Stimulated activated CD4-positive, alpha-beta T cell treated with anti-CD3 and anti-CD28 coated beads, Interleukin-15, amount 100 ng/mL, for 48 hours (primary cell): ENCODE measurements at places on chromosomes 11 and 22.
A peak's percentile ranks its signal among the peaks of the same experiment; 100 is the strongest.

GRCh38 chr11:120219938-120220746 lies 9.3 kb downstream of the OAF start:
- DNase-seq = no peak

- no peak for DNase-seq
Measured at GRCh38 chr11:65188486-65188885, 6.8 kb downstream of the CAPN1 start.

- no peak for DNase-seq
Measured at GRCh38 chr11:70117567-70118145, 39.5 kb downstream of the ANO1 start.

DNA sequence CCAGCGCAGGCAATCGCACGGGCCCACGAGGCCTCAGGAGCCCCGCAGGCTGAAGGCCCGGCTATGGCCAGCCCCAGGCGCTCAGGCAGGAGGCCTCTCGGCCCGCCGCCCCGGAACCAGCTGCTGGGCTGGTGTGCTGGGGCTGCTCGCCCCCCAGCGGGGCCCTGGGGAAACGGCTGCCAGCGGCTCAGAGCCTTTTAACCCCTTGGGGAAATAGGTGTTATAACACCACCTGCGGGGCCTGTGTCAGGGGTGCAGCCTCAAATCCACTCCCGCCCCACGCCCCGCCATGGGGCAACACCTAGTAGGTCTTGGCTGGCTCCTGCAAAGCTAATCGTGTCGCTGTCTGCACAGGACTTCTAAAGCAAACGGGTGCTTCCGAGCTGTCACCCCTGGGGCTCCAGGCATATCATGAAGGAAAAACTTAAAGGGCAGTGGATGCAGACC lies 237.4 kb downstream of the TTC28 start:
- DNase-seq = peak; percentile 67

DNA sequence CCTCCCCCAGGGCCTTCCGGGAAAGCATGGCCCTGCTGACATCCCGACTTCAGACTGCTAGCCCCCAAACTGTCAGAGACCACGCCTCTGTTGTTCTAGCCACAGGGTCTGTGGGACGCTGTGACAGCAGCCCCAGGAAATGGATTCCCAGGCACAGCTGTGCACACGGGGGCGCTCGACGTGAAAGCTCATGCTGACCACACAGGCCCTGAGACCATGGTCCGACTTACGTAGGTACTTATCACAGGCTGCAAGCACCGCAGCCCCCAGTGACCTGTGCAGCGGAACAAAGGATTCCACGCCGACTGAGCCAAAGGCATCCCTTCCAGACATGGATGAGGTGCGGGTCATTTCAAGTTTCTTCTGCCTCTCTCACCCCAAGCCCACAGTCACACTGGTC lies 150.6 kb downstream of the CTTN start:
- no peak for DNase-seq

DNA sequence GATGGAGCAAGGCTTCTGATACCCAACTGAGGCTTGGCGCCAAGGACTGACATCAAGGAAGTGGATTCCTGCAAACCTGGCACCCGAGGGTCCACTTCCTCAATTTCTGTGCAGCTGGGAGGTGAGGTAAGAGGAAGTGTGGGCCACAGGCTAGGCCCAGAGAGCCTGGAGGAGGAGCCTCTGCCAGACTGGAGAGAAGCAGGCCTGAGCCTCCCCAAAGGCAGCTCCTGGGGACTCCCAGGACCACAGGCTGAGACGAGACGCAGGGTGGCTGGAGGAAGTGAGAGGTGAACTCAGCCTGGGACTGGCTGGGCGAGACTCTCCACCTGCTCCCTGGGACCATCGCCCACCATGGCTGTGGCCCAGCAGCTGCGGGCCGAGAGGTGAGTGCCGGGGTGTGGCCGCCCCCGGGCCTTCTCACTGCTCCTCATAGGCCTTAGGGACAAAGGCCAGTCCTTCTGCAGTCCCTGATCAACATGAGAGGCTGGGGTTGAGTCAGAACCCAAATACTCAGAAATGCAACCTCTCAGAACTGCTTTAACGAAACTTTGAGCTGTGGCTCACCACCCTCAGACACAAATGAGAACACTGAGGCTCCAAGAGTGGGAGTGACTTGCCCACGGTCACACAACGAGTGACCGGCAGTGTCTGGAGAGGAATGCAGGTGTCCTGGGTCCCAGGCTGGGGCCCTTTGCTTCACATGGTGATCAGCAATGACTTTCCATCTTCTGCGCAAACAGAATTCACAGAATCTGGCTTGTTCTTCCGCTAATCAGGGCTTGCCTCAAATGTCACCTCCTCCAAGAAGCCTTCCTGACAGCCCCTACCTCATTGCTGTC lies at the start of gene NCF4:
NCF4 (plus strand) TSS at position 186 of the 839 bp plus-strand sequence; CDS start at position 352, 166 bp downstream.
- DNase-seq = peak; percentile 39

DNA sequence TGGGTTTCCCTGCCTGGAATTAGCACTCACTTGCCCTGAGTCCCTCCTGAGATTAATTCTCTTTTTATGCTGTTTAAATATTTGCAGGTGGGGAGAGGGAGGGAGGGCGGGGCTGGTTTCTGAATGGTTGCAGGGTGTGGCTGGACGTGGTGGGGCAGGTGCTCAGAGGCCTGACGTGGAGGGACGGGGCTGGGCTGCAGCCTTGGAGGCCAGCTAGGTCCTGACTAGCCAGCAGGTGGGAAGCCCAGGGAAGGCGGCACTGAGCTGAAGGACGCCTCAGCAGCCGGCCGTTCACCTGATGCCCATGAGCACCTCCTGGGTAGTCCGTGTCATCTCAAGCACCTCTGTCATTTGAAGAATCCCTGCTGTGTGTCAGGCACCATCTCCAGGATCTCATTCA lies 21.3 kb downstream of the SGSM1 start:
- no peak for DNase-seq

DNA sequence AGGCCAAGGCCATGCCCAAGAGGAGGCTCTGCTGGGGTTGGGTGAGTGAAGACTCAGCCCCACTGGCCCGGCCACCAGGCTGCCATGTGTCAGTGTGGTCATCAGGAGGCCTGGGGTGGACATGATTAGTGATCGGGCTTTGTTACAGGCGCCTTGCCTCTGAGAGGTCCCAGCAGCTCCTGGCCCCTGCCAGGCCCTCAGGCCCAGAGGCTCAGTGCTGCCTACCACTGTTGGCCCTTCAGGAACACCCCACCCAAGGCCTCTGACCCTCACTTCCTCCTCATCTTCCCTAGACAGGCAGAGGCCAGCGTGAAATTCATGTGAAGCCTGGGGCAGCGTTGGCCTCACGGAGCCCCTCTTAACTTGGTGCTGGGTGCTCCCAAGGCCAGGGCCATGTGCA lies 2.2 kb downstream of the MRPL23 start:
- no peak for DNase-seq

- no peak for DNase-seq
Measured at GRCh38 chr22:33908171-33909074, 11.9 kb downstream of the LARGE1 start.

- no peak for DNase-seq
Measured at GRCh38 chr11:105881027-105881426, 141.0 kb downstream of the MSANTD4 start.

- no peak for DNase-seq
Measured at GRCh38 chr11:132969892-132970291, 562.4 kb downstream of the OPCML start.

- no peak for DNase-seq
Measured at GRCh38 chr22:46977656-46978343, 215.3 kb downstream of the TBC1D22A start.

- no peak for DNase-seq
Measured at GRCh38 chr11:102428696-102429095, 23.9 kb downstream of the TMEM123 start.

GRCh38 chr11:15607361-15608036 lies 492.8 kb downstream of the INSC start:
- DNase-seq = no peak

DNA sequence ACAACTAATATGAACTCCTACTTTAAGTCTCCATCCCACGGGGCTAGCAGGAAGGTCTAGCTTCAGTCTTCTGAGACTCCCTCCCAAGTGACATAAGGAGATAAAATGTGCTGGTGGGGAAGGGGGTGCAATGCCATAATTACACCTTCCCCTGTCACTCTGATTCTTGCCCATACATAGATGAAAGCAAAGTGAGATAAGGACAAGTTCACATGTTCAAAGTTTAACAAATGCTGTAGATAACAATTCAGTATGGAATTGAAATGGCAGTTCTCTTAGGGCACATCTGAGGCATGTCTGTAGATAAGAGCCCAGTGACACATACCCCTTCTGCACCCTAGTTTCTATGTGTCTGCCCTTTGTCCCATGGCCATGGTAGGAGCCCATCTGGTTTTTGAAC lies 38.2 kb upstream of the PANX1 start:
- DNase-seq = no peak

GRCh38 chr11:69880041-69880825 lies 61.0 kb upstream of the FGF3 start:
- DNase-seq = no peak

GRCh38 chr11:57335023-57335342 lies 709 bp downstream of the SSRP1 start:
- no peak for DNase-seq
